ENCODE measurements at places on chromosomes 6 and 20.

GRCh38 chr6:19827247-19827646 lies 9.9 kb upstream of the ID4 start:
- DNase-seq, result no peak

GRCh38 chr20:12386821-12387220 lies 469.1 kb downstream of the BTBD3 start:
- DNase-seq, result no peak

DNA sequence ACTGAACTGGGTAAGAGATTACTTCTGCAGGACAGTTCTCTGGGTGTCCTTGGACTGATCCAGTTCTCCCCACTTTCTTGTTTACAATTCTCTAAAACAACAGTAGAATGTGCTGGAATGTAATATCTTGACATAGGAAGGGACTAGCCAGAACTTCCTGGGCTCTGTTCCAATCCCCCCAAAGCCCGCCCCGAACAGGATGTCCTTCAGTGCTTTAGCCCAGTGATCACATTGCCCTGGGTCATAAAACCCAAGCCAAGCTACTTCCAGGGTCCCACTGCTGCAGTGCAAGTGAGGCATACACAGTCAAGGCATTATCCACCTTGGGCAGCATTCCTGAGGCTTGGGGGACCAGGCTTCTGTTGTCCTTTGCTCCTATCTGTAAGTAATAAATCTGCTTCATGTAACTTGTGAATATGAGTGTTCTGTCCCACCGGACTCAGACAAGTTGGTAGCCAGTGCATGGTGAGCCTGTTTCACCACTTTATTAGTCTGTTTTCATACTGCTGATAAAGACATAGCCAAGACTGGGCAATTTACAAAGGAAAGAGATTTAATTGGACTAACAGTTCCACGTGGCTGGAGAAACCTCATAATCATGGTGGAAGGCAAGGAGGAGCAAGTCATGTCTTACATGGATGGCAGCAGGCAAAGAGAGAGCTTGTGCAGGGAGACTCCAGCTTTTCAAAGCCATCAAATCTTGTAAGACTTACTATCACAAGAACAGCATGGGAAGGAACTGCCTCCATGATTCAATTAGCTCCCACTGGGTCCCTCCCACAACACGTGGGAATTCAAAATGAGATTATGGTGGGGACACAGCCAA lies 23.5 kb downstream of the FITM2 start:
- no peak for DNase-seq

DNA sequence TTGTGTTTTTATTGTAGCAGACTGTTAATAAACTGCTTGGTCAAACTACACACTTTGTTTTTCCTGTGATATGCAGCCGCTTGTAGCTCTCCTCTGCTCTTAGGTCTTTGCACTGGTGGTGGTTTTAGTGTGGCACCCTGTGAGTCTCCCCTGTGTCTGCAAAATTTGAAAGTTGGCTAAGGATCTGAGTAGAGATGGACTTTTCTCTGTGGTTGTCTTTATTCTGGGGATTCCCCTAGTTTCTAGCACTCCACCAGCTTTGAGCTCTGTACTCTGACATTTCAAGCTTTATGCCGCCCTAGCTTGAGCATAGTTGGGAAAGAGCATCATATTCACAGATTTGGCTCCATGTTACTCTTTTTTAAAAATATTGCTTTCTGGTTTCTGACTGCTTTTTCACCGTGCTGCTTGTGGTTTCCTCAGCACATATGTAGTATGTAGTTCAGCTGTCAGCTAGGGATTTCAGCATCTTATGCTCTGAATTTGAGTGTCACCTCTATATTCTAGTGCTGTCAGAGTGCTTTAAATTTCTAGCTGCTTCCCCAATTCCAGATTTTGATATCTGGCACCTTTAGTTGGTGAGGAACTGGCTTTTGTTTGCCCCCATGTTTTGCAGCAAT lies 25.4 kb downstream of the CDYL start:
- DNase-seq, result no peak

- no peak for DNase-seq
Observed at GRCh38 chr20:46743088-46743487, 33.6 kb downstream of the SLC2A10 start.

DNA sequence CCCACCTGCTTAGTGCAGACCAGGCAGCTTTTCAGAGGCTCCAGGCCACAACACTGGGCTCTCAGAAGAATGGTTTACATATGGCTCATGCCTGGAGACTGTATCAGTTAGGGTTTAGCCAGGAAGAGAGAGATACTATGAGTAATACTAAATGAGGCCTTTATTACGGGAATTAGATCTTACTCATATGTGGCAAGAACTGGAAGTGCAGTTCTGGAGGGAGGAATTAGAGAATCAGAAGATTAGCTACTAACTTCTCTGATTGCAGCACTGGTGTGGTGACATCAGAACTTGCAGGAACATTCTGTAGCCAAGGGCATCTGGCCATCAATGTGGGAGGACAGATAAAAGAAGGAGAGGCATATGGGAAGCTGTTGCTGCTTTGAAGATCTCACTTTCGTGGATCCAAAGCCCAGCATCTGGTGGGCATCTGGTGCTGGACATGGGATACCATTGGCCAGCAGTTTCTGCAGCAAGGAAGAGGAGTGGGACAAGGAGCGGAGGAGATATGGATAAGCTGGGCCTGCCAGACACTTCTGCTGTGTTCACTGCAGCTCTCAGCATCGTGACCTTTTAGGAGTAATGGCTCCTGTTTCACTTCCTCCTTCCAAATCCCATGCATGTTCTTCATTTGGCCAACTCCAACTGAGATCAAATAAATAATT lies 248.5 kb downstream of the BTBD3 start:
- no peak for DNase-seq

DNA sequence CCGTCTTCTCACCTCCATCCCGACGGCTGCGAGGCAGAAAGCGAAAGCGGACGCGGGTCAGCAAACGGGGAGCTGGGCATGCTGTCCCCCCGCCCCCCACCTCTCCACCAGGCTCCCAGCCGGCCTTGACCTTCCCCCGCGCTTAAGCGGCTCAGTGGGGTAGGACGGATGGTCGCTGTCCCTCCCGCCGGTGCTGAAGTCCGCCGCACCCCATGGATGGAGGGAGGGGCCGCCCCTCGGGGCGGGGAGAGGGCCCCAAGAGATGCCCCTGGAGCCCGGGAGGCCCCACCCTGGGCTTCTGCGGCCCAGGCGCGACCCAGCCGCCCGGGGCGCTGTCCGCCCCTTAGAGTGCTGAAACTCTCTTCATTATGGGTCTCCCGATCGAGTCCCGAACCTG lies at the start of gene KCNB1:
TSS of gene KCNB1 (minus strand) at position 48 of the 397 bp plus-strand sequence. CDS start 188 bp downstream, outside the sequence.
- peak; percentile 73 for DNase-seq

- DNase-seq, result no peak
Observed at GRCh38 chr20:2833761-2834160, 6.7 kb downstream of the PCED1A start.

- DNase-seq, result no peak
Observed at GRCh38 chr6:129719692-129720091, 9.7 kb upstream of the ARHGAP18 start.

DNA sequence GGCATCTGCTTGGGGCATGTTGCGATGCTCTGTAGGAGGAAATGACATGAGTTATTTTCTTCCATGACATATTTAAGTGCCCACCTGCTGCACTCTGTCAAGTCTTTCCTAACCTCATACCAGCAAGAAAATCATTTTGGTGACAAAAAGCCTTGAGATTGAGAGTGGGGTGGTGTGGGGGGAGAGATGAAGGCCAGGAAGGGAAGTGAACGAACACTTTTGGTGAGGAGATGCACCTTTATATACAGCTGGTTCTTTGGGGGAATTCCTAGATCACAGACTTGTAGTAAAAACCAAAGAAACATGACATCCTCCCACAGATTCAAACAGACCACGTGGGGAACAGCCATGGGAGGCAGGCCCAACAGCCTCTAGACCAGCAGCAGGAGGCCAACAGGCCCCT lies 26.1 kb downstream of the NCOA5 start:
- DNase-seq, result no peak

- DNase-seq, result no peak
Observed at GRCh38 chr6:143059663-143060353, 881 bp upstream of the AIG1 start.

DNA sequence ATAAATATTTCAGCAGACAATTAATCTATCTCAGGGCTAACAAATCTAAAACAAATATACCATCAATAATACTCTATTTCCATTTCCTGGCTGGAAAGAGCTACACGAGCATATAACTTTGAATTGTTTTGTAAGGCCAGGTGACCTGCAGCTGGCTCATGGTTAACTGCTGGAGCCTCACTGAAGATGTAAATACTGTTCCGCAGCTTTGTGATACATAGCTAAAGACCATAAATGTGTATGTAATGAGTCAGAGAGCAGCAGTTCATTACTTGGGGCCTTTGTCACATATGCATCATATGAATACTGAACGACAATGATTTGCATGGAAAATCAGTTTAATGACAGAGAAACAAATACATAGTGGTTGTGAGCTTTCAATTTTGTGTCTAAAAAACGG lies 109.4 kb upstream of the CCN2 start:
- DNase-seq, result no peak

GRCh38 chr6:135861189-135861588 lies 9.7 kb downstream of the PDE7B start:
- no peak for DNase-seq

- DNase-seq, result no peak
Observed at GRCh38 chr6:111555036-111555435, 50.6 kb downstream of the TRAF3IP2 start.

DNA sequence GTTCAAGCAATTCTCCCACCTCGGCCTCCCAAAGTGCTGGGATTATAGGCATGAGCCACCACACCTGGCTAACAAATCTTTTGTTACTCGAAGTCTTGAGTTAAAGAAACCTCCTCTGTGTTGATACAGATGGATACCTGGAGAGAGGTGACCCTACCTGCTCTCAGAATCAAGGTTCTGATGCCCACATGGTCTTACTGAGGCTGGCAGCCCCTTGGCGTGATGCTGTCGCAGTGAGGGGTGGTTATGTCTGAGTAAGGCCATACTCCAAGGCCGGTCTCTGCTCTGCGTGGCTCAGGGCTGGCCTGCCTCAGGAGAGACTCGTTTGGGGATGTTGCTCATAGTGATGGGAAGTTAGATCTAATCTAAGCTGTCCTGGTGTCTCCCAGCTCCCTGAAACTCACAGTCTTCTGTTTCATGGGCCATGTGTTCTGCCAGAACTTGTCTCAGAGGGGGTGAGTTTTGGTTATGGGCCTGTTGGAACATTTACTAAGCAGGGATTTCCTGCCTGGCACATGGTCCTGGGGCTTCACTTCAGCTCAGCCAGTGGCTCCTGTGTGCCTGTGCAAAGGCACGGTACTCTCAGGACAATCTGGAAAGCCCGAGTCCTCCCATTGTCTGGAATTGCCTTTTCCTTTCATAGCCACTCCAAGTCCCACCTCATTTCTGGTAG lies 17.5 kb upstream of the TRAF3IP2 start:
- no peak for DNase-seq

DNA sequence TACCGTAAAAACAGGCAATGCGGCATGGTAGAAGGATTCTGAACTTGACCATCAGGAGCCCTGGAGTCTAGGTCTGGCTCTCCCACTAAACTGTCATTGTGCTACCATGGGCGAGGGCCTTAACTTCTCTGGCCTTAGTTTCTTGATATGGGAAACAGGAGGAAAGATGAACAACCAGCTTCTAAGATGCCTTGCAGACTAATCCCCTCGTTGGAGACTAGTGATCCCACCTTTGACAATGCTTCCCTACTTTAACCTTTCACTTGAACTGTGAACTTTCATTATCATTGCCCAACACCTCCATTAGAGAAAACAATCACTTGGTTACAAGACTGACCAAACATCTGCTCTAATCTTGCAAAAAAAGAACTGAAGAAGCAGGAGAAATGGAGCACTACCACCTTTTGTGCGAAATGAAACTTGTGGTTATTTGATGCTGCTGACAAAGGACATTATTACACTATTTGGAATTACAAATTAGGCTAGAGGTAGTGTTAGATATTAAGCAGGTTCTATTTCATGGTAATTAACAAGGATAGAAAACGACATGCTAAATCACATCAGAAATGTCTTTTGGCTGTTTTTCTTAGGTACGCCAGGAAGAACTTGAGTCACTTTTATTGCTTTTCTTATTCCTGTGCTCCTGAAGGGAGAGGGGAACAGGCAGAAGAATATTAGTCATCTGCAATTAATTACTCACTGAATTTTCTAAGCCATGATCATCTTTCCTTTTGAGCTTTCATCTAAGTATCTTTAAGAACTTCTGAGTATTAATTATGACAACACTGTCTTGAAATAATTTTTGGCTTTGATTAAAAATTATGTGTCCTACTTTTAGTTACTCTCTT lies 39.1 kb upstream of the ARHGAP18 start:
- DNase-seq, result no peak

DNA sequence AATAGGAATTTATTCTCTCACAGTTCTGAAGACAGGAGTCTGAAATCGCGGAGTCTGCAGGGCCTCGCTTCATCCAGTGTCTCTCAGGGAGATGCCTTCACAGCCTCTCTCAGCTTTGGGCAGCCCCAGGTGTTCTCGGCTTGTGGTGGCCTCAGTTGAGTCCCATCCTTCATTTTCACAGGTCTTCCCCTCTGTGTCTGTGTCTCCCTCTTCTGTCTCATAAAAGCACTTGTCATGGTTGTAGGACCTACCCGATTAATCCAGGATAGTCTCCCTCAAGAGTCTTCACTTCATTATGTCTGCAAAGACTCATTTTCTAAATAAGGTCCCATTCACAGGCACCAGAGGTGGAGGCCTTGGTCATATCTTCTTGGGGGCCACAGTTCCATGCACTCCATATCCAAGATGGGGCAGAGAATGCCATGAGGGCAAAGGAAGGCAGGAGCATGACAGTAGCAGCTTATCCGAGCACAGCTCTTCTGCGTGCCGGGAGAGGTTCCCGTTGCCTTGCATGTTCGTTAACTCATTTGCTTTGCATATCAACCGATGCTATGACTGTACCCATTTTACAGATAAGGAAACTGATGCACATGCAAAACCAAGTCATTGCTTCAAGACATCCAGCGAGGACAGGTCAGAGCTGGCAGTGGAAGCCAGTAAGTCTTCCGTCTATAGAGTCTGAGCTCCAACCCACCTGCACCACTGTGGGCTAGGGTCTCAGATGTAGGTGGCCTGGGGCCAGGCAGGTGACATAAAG lies 363.8 kb upstream of the SULF2 start:
- DNase-seq, result no peak

DNA sequence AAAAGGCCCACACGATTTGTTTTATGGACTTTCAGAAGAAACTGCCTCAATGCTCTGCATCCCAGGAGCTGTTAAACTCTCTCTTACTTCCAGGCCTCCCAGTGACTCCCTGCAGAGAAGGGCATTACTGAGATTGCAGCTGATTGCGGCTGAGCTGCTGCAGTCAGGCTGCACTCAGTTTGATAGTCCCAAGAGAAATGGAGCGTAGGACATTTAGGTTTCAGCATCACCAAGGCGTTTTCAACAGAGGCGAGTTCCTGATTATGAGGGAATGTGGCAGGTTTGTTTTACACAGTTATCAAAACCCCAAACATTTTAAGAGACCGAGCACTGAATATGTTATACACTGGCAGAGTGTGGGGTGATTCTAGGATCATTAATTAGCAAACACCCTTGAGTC lies 145.6 kb downstream of the TBX18 start:
- peak; percentile 67 for DNase-seq

DNA sequence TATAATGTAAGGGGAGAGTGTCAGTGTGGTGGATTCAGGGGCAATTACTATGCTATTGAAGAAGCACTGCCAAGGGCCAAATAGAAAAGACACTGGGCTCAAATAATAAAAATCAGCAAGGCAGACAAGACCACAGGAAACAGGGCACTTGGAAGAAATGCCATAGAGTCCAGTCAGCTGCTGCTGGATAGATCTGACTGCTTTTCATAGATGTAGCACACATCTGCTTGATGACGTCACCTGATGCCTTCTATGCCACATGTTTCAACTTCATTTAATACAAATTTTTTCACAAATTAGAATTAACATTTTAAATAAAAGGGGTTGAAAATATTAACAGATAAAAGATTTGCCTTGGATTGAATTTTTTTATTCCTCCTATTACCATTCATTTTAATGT lies 23.9 kb upstream of the AHI1 start:
- no peak for DNase-seq

Data from HEK293T (cell line).